ENCODE measurements at places on chromosomes 2 and 18.

- DNase-seq = no peak
Observed at GRCh38 chr2:31137211-31138036, 816 bp downstream of the GALNT14 start.

GRCh38 chr2:100140582-100140981 lies 1.8 kb downstream of the AFF3 start:
- DNase-seq = no peak

- DNase-seq = no peak
Observed at GRCh38 chr2:158131483-158131912, 29.8 kb downstream of the UPP2 start.

- DNase-seq = no peak
Observed at GRCh38 chr2:8652774-8653426, 29.0 kb upstream of the ID2 start.

DNA sequence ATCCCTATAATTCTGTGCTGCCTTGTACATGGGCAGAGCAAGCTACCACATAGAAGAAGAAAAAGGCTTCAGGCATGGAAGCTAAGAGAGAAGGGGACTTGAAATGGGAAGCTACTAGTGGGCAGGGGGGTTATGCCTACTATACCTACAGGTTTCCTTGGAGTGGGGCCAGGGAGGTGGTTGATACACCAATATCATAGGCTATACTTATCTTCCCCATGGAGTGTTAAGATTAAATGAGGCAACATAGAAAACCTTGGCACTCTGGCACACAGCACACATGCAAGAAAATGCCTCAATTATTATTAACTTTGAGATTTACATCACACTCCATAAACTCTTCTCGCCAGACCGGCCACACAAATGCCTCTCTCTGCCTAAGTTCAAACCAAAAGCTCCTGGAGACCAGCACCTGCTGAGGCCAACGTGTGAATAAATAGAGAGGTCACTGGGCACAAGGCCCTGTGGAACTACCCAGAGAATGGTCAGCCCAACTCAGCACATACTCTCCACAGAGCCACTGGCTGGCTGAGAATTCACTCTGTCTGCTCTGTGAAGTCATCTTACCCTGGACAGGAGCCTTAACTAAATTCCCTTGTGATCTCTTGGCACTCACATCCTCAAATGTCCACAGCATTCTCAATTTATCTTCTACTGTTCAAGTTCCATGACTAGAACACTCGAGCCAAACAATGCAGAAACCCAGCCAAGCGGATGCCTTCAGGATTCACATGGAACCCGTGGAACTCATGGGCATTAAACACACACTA lies 498.7 kb downstream of the BCL11A start:
- no peak for DNase-seq
